Adrenal gland (tissue), 19 donors: ENCODE measurements at places on chromosomes 1 and 21. TPM values are rescaled to one million over a fixed set of nuclear protein-coding genes. Genes with fewer than 3 reads are reported as not detected.

Gene PTPN22
- total RNA-seq: 2.5 TPM

Gene IQCC
- 3.6 TPM for total RNA-seq

Gene NMNAT1
- 7.5 TPM for total RNA-seq

Gene RGS4
- total RNA-seq: 2.2 TPM

Gene WDR3
- total RNA-seq: 9.9 TPM

Gene BMP8B
- 5.9 TPM for total RNA-seq

Gene ENSA
- total RNA-seq: 123 TPM

Gene PMF1
- 56.5 TPM for total RNA-seq

Gene KCNK1
- total RNA-seq: 5.0 TPM

Gene IRF6
- total RNA-seq: 19.1 TPM

Gene FCAMR
- total RNA-seq: not detected

Gene LCE1F
- total RNA-seq: not detected

Gene CFHR3
- 0.64 TPM for total RNA-seq

Gene ACKR1
- 19.9 TPM for total RNA-seq

Gene IL24
- not detected for total RNA-seq

Gene SCAMP3
- 89.6 TPM for total RNA-seq

Gene KCNN3
- total RNA-seq: 2.3 TPM

Gene EDN2
- total RNA-seq: 0.39 TPM

Gene MED8
- 38.1 TPM for total RNA-seq

Gene DAB1
- not detected for total RNA-seq

Gene DDR2
- 214 TPM for total RNA-seq

Gene TSPAN1
- 10.4 TPM for total RNA-seq

Gene C1QA
- 650 TPM for total RNA-seq

Gene FCER1G
- 5.5 TPM for total RNA-seq

Gene LCE1B
- total RNA-seq: not detected

Gene REN
- total RNA-seq: 0.83 TPM

Gene SAMD11
- total RNA-seq: 30.8 TPM

Gene MX2
- 4.8 TPM for total RNA-seq

Gene COG2
- total RNA-seq: 49.7 TPM
